ENCODE measurements at places on chromosomes 4 and X. TPM values are rescaled to one million over a fixed set of nuclear protein-coding genes. Genes with fewer than 3 reads are reported as not detected.

The CDKL5 gene
- 3.7 TPM for total RNA-seq

The NOX1 gene
- total RNA-seq: not detected

The PSAPL1 gene
- not detected for total RNA-seq

The FREM3 gene
- total RNA-seq: not detected

The CXCL6 gene
- 19.0 TPM for total RNA-seq

The ITIH6 gene
- not detected for total RNA-seq

The RPL36A gene
- 1,088 TPM for total RNA-seq

The MAGEA10 gene
- not detected for total RNA-seq

The CXCR3 gene
- total RNA-seq: not detected

The VSIG4 gene
- not detected for total RNA-seq

The PRDM5 gene
- total RNA-seq: 18.4 TPM

The RAI2 gene
- 0.33 TPM for total RNA-seq

The ZNF711 gene
- 2.0 TPM for total RNA-seq

The TMEM192 gene
- total RNA-seq: 9.6 TPM

The SSX7 gene
- total RNA-seq: not detected

The ACE2 gene
- total RNA-seq: not detected

The F8A2 gene
- total RNA-seq: not detected

The TET2 gene
- 5.3 TPM for total RNA-seq

The HEPH gene
- total RNA-seq: 29.5 TPM

The PAGE1 gene
- not detected for total RNA-seq

The LONRF3 gene
- total RNA-seq: not detected

The NEUROG2 gene
- total RNA-seq: not detected

The ETDA gene
- total RNA-seq: not detected

The TRAM1L1 gene
- total RNA-seq: 4.3 TPM

The ACOT9 gene
- total RNA-seq: 52.8 TPM

The PASD1 gene
- total RNA-seq: not detected

The ZNF185 gene
- total RNA-seq: 4.7 TPM

The KLKB1 gene
- not detected for total RNA-seq

The CFI gene
- 201 TPM for total RNA-seq

The NDUFA1 gene
- total RNA-seq: 63.3 TPM

The CSAG2 gene
- total RNA-seq: not detected

The CT45A2 gene
- total RNA-seq: not detected

The C4orf50 gene
- total RNA-seq: not detected

The ETDB gene
- total RNA-seq: not detected

The CDKL2 gene
- total RNA-seq: 7.5 TPM

The RAPGEF2 gene
- 25.7 TPM for total RNA-seq

The KDR gene
- 2.5 TPM for total RNA-seq

The NSUN7 gene
- total RNA-seq: not detected

The CD38 gene
- total RNA-seq: not detected

The TLL1 gene
- 1.5 TPM for total RNA-seq

The RAB9B gene
- total RNA-seq: 1.9 TPM

All from fibroblast of the aortic adventitia (primary cell).